ENCODE measurements at places on chromosomes 6 and 20.

DNA sequence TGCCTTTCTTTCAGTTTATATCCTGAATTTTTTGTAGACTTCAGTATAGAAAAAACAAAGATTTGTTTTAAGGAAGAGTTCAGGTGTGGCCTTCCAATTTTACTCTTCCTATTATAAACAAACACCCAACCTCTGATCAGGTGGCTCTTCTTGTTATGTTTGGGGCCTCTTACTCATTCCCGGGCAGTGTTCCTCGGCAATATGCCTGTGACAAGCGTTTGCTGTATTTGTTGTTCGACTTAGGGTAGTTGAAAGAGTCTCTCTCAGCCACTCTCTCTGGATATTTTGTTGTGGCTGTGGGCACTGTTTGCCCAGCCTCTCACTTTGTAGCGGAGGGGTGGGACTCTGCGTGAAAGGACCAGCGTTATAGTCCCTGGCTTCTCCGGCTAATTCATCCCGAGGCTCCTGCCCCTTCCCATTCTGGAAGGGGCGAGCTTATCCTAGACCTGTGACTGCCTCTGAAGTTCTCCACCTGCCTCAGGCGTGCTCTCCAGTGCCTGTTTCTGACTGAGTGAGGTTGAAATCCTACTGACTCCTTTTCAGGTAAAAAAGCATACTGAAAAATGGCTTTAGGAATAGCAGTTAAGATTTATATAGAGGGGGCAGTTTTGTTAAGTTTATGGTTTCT lies 97.4 kb downstream of the PLCB4 start:
- DNase-seq, result no peak

- no peak for DNase-seq
Observed at GRCh38 chr6:37680668-37681067, 17.0 kb downstream of the MDGA1 start.

GRCh38 chr6:142521791-142522190 lies 220.0 kb downstream of the ADGRG6 start:
- DNase-seq, result no peak

DNA sequence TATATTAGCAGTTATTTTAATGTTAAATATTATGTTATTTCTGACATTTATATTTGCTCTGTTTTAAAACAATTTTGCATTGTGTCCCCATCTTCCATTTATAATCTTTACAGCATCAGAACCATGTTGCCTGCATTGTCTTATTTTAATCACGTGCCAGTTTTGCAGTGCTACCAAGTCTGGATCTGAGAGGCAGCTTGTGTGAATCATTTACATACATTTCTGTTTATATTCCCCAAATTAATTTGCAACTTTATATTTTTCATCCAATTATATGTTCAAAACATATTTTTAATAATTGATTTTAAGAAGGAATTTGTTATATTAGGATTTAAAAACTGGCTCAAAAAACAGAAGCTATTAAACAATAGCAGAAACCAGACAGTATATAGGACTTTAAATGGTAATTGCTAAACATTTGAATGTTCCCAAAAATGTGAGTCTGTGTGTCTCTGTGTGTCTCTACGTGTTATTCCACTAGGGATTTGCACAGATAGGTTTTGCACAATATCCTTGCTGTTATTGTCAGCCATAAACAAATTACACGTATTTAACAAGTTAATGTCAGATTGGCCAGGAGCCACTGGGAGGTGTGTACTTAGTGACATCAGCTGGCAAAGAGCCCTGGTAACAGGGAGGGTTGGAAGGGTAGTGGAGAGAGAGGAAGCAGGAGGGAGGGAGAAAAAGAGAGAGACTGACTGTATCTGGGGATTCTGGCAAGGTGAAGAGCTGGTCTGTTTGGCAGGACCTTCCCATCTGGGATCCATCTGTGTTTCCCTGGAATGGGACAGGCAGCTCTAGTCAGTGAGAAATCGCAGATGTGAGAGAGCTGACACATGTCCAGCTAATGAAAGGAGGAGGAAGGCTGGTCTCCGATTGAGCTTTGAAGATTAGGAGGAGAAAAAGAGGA lies 72.1 kb downstream of the CBFA2T2 start:
- DNase-seq, result peak; percentile 92

- peak; percentile 11 for DNase-seq
Observed at GRCh38 chr6:33696548-33697518, 14.7 kb downstream of the UQCC2 start.
